GM23248 (cell line): ENCODE measurements at places on chromosomes 1 and 21.

DNA sequence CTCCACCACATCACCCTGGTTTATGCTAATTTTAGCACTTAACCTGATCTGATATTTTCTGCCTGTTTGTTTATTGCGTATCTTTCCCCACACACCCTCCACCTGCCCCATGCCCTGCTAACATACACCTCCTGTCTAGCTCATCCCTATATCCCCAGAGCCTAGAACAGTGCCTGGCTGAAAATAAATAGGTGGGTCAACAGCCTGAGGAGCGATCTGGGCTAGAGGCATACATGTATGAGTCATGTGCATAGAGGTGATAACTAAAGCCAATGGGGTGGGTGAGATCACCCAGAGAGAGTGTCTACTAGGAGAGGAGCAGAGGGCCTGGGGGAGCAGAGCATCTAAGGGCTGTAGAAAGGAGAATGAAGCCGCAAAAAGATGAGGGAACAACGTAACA lies 2.7 kb downstream of the HTR1D start:
- peak; percentile 22 for DNase-seq

- peak; percentile 77 for DNase-seq
Measured at GRCh38 chr1:202365092-202365815, 16.8 kb downstream of the PPP1R12B start.

DNA sequence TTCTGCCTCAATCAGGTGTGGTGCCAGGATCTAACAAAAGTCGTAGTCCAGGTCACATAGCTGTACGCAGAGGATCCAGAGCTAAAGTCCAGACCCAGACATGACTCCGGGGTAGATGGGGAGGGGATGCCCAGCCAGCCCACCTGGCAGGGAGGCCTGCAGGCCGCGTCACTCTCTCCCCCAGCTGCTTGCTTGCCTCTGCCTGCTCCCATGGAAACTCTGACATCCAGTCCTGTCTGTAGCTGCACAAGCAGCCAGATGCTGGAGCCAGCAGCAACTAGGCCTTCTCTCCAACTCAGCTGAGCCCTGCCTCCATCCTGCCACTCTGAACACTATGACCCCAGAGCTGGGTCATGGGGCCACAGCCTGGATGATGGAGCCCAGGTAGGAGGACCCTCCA lies 8.1 kb downstream of the COL8A2 start:
- peak; percentile 41 for DNase-seq

- DNase-seq = no peak
Measured at GRCh38 chr1:212698467-212699103, 1.1 kb downstream of the BATF3 start.

GRCh38 chr1:223466151-223466550 lies 72.9 kb downstream of the CCDC185 start:
- no peak for DNase-seq
